Activated gamma-delta T cell (primary cell): ENCODE measurements at places on chromosomes 5 and 9.

- DNase-seq, result no peak
Measured at GRCh38 chr9:137275588-137276472, 1.7 kb upstream of the TOR4A start.

DNA sequence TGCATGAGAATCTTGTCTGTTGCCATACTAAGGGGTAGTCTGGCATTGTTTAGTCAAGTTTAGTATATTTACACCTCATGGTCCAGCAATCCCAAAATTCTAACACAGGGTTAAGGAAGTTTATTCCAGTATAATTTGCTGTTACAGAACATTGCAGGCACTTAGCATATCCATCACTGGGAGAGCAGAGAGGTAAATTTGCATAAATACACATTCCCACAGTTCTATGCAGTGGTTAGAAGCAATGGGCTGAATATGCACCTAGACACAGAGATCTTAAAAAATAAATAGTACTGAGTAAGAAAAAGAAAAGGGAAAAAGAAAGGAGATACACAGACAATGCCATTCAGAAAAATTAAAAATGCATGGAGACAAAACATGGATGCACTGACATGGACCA is 692.3 kb upstream of the MEF2C start:
- DNase-seq, result no peak

DNA sequence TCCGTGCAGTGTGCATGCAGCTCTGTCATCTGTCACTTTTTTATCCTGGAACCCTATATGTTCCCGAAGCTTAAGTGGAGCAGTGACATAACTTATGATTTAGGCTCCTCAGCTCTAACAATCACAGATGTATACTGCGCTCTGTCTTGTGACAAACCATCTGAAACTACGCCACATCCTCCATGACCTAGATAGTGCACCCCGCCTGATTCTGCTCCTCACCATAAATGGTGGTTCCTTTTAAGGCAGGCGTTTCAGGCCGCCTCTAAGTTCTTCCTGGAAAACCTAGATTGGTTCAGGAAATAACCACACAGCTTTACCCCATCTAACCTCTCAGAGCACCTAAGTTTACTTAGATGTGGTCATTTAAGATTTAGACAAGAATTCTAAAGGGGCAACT is 372.0 kb downstream of the CDH10 start:
- no peak for DNase-seq

- DNase-seq, result no peak
Measured at GRCh38 chr9:90562229-90562628, 80.4 kb downstream of the DIRAS2 start.

DNA sequence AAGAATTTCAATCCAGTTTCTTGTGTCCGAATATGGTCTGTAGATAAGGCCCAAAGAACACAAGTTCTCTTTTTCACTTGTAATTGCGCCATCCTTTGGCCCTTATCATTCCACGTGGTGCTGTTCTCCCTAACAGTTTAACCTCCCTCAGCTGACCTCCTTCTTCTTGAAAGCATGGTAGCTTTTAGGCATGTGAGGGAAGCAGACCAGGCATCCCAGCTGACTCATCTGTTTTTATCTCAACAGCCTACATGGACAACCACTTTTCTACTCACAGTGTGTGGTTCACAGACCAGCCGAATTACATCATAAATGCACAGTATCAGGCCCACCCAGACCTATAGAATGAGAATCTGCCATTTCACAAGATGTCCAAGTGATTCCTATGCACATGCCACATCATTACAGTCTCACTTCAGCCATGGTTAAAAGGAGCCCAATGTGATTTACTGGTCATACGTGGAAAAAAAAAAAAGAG is 26.9 kb upstream of the PLIN2 start:
- DNase-seq, result no peak

DNA sequence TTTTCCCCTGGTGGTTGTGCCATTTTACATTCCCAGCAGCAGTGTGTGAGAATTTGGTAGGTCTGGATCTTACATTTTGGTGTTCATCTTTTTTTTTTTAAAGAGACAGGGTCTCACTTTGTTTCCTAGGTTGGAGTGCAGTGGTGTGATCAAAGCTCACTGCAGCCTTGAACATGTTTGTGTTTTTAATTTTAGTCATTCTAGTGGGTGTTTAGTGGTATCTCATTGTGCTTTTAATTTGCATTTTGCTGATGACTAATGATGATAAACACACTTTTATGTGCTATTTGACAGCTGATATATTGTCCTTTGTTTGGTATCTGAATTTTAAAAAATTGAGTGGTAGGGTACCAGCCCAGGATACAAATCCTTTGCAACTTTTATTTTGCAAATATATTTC is 53.4 kb upstream of the POMT1 start:
- no peak for DNase-seq

DNA sequence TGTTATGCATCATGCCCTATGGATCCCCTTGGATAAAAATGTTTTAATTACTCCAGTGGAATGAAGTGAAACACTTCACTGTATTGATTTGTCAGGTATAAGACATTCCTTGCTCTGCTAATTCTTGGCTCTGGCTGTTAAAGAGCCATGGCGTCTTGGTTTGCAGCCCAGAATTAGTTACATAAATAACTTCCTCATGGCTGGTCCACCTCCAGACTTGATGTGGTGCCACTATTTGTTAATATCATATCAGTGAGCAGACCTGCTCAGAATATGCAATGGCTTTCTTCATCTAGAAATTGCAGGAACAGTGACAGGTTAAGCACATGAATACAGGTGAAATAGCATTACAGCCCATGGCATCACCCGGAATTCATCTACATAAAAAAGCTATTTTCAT is 446.9 kb upstream of the GRIN3A start:
- DNase-seq, result no peak

GRCh38 chr5:68243681-68244080 is 28.1 kb downstream of the PIK3R1 start:
- DNase-seq, result no peak

- DNase-seq, result no peak
Measured at GRCh38 chr9:12717907-12718306, 24.7 kb downstream of the TYRP1 start.

DNA sequence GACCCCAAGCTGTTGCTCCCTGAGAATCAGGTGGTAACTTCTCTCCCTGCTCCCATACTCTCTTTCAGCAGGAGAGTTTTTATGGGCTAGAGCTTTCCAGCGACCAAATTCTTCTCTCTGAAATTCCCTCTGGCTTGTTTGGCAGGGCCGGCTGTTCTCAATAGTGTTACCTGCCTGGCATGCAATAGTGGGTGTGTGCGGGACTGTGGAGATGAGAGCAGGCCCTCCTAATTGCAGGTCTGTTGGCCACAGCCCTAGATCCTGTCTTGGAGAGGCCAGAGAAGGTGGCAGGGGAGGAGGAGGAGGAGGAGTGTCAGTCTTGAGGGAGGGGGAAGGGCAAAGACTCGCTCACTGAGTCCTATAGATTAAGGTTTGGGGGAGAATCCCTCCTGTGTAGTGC is 29.5 kb downstream of the AQP7 start:
- DNase-seq, result no peak

- no peak for DNase-seq
Measured at GRCh38 chr9:133953976-133954709, 38.0 kb downstream of the VAV2 start.

GRCh38 chr5:136729901-136730355 is 364.6 kb upstream of the TRPC7 start:
- DNase-seq, result no peak

GRCh38 chr5:162842727-162843126 is 594.7 kb upstream of the CCNG1 start:
- DNase-seq, result no peak

- no peak for DNase-seq
Measured at GRCh38 chr5:18216016-18216415, 581.8 kb downstream of the TAF11L14 start.

DNA sequence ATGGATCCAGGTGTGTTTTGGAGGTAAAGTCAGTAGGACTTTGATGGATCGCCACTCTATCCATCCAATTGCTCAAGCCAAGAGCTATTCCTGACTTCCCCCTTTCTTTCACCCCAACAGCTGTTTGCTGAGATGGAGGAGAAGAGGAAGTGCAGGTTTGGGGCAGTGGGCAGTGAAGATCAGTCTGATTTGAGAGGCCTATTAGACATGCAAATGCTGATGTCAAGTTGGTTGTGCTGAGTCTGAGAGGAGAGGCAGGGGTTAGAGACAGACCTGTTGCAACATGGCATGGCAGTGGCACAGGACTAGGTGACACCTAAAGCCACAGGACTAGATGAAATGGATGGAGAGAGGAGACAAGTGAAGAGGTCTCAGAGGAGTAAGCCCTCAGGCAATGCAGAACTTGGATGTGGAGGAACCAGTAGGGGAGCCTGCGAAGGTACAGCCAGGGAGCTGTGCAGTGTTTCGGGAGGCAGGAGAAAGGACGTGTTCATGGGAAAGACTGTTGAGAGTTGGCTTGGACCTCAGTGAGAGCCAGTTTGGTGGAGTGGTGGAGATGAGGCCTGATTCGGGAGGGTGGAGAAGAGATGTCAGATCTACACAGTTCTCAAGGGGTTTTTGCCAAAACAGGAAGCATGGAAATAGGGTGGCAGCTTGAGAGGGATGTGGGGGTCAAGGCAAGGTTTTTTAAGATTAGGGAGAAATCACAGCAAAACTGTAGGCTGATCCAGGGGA is 175.0 kb downstream of the MACROH2A1 start:
- no peak for DNase-seq

GRCh38 chr9:72154468-72155285 is 5.4 kb downstream of the GDA start:
- no peak for DNase-seq

- DNase-seq, result no peak
Measured at GRCh38 chr5:168311061-168311566, 19.7 kb downstream of the WWC1 start.

GRCh38 chr5:159096924-159097783 is 2.6 kb downstream of the EBF1 start:
- DNase-seq, result no peak

GRCh38 chr5:1276930-1277329 is 17.9 kb downstream of the TERT start:
- DNase-seq, result no peak

- DNase-seq, result no peak
Measured at GRCh38 chr5:148682058-148683026, 28.0 kb upstream of the HTR4 start.

DNA sequence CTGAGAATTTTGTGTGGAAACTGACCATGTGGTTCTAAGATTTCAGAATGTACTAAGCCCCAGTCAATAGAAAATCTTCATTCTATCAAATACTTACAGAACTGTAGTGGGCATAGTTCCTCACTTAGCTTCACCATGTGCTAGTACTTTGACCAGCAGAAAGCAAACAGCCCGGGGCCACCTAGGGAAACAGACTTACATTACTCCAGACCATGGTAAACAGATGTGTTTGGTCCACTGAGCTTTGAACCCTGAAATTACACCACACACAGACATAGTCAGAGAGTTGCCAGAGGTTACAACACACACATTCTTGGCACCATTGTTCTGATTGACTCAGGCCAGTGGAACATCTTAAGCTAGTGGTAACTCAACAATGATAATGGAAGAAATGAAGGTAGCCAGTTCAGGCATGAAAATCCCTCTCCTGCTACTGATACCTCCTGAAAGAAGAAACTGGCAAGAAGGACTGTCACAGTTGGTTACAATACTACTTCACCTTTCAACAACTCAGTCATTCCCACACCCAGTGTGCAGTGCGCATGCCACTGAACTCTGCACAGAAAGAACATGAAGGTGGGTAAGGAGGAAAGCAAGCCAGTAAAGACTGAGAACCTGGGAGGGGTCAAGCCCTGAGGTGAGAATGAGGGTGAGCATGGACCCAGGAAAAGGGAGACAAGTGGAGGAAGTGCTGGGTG is 18.7 kb upstream of the LECT2 start:
- DNase-seq, result no peak

DNA sequence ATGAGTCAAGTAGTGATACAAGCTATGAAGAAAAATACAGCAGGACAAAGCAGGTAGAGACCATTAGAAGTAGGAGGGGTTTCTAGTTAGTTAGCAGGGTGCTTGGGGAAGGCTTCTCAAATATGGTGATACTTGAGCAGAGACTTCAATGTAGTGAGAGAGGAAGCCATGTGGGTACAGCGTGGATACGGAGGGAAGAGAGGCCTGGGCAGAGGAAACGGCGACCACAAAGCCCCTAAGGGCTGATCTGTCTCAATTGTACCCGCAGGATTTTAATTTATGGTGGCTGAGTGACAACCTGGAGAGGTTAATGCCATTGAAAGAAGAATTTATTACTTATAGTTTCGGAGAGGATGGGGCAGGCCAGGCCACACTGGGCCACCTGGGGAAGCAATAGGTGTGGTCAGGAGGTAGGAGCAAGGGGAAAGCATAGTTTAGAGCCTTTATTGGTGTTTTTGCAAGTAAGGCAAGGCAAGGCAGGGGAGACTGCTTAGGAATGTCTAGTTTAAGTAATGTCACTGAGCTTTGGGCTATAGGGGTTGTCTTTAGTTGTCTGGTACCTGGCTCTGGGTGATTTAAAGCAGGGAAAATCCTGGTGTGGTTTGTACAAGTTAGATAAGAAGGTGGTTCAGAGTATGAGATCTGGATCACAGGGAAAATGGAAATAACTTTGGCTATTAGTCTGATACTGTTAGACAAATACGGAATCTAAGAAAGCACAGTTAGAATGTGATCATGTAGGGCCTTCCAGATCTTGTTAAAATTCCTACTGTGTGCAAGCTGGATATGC is 42.6 kb downstream of the GCNT4 start:
- DNase-seq, result no peak

DNA sequence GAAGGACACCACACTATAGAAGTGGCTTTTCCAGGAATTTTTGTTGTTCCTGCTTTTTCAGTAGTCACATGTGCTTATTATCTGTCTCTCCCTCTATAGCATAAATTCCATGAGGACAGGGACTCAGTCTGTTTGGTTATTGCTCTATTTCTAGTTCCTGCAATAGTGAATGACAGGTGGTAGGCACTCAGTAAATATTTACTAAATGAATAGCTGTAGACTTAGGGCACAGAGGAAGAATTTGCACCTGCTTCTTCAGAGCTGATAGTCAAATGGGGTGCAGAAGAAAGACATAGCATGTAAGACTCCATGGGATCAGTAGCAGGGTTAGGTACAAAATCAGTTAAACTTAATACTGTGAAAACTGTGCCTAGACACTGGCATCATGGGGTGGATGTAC is 580.2 kb downstream of the CCDC171 start:
- DNase-seq, result no peak

DNA sequence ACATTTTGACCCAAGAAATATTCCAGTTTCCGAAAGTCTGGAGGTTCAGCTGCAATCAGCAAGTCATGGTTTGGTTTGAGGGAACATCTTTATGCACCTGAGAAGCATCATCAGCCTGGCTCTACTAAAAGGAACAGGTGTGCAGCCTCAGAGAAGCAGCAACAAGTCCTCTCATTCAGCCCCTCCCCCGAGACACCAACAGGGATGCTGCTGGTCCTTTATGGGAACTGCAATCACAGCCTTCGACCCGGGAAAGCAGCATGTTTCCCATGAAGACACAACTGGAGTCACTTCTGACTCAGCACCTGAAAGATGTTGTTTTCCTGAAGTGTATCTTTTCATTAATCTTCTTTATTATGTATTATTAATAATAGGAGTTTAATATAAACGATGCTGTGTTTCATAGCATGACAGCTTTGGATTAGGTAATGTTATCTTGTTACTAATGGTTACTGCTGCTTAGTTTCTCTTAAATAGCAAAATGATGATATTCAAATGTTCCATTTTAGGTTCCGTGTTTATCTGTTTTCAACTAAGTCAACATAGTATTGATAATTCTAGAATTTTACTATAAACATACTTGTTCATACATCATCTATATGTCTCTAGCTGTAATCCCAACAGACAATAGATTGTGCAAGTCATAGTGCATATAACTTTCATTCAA is 15.6 kb upstream of the NREP start:
- DNase-seq, result no peak
